ENCODE measurements at places on chromosomes 5 and 9.
A peak's percentile ranks its signal among the peaks of the same experiment; 100 is the strongest.

- DNase-seq: peak; percentile 64
Observed at GRCh38 chr5:127029581-127030258, 638 bp downstream of the MARCHF3 start.

DNA sequence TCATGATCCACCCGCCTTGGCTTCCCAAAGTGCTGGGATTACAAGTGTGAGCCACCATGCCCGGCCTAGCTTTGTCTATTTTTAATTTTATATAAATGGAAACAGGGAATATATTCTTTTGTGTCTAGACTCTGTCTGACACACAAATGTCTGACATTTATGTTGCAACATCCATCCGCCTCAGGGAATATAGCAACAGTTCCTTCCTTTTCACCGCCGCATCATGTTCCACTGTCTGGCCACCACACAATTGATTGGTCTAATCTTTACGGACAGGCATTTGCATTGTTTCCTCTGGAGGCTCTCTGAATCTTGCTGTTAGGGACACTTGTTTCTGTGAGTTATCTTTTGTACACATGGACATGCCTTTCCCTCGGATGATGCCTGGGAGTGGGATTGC is 20.1 kb upstream of the TBC1D9B start:
- no peak for DNase-seq

DNA sequence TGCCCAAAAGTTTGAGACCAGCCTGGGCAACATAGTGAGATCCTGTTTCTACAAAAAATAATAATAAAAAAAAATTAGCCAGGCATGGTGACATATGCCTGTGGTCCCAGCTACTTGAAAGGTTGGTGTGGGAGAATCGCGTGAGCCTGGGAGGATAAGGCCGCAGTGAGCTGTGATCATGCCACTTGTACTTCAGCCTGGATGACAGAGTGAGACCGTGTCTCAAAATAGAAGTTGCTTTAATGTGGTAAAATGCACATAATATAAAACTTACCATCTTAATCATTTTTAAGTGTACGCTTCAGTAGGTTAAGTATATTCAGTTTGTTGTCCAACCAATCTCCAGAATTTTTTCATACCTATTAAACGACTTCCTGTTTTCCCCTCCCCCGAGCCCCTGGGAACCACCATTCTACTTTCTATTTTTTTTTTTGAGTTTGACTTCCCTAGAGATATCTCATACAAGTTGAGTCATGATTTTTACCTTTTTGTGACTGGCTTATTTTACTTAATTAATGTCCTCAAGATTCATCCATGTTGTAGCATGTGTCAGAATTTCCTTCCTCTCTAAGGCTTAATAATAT is 120.1 kb upstream of the POC5 start:
- DNase-seq: no peak

GRCh38 chr5:126007841-126008240 is 415.4 kb upstream of the GRAMD2B start:
- peak; percentile 68 for DNase-seq

- DNase-seq: no peak
Observed at GRCh38 chr9:24464319-24464951, 81.3 kb downstream of the IZUMO3 start.

DNA sequence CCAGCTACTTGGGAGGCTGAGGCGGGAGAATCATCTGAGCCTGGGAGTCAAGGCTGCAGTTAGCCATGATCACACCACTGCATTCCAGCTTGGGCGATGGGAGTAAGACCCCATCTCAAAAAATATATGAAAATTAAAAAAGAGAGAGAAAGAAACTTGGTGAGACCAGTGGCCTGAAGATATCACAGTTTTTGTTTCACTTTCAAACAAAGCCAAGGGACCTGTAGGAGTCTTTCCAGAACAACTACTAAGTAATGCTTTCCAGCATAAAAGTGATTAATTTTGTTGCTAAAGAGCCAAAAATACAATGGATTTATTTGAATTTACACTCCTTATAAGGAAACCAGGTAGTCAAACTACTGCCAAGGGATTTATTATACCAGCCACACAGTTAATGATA is 23.5 kb downstream of the GKAP1 start:
- DNase-seq: no peak

- DNase-seq: no peak
Observed at GRCh38 chr9:18018661-18019060, 439.8 kb downstream of the SH3GL2 start.

GRCh38 chr5:172429201-172429940 is 25.0 kb downstream of the SH3PXD2B start:
- DNase-seq: peak; percentile 91

- peak; percentile 19 for DNase-seq
Observed at GRCh38 chr5:143025376-143025775, 255.2 kb downstream of the ARHGAP26 start.

DNA sequence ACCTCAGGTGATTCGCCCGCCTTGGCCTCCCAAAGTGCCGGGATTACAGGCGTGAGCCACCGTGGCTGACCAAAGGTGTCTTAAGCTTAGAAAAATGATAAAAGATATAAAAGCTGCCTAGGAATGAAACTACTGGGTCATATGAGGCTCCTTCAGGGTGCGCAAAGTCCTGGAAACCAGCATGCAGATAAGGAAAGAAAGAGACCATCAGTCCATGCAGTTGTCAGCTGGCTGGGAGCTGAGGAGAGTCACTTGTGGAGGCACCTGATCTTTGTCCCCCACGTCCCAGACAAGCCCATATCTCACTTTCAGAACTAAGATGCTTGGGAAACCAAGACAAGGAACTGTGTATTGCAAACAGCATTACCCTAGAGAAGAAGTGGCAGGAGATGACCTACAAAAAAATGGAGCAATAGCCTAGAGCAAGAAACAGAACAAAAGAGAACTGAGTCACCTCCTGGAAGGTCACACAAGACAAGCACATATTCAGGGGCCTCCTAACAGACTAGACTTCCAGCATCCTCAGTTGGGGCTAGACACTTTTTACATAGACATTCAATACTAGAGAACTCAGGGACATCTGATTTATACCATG is 2.8 kb upstream of the CCDC125 start:
- peak; percentile 65 for DNase-seq

DNA sequence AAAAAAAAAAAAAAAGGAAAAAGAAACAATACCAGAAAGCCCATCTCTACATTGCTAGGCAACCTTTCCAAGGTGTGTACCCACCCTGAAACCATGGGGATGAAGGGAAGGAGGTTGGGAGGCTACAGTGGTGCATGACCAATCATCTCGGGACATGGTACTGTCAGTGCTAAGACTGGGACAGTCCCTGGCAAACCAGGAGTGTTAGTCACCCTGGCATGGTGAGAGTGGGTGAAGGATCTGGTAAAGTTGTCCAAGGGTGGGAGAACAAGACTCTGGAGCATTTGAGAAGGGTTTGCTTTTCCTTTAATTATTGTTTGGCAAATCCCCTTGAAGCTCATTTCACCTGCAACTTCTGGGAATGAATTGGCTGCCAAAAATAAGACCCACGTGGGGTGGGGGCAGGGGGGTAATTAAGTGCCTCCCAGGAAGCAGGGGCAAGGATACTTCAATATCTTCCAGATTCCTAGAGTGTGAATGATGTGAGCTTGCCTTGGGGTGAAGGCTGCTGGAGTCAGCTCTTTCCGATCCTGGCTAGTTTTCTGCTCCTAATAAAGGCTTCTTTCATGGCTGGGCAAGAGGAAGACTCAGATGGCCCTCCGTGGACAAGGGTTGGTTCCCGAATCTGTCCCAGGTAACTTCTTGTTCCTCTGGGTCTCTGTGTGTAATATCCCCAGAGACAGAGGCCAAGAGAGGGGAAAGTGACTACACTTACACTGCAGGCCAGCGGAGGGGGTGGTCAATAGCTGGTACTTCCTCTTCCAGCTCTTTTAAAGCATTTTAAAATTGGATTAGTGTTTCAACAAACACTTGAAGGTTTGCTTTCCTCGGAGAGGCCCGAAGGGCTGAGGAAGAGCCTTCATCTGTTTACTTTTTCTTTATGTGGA is 61.6 kb upstream of the SPRY4 start:
- no peak for DNase-seq

DNA sequence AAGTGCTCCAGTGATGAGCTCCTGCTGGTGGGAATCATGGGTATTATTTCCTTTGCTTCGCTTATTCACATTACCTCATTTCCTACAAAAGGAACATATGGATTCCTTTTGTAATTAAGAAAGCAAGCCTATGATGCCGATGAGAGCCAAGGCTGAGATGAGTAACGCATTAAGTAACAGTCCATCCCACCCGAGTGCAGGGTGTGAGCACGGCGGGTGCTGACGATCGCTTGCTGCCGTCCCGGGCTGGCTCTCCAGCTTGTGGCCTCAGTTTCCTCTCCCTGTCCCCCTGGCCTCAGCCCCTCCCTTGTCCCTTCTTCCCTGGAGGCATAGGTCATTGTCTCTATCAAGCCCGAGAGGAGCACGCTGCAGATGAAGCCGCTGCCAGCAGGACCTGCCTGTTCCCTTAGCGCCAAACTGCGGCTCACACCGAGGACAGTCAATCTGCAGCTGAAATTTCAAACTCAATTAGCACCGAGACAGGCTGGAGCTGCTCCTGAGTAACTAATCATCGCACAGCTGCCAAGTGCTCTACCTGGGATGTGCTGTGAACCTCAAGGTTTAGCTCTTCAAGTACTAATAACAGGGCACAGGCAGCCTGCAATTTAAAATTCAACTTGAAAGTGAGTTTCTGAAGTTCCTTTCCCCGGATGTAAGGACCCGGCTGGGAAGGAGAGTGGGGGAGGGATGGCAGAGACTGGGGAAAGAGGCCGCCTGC is 115.2 kb upstream of the RAPGEF1 start:
- DNase-seq: peak; percentile 78

GRCh38 chr9:6105738-6106137 is 90.3 kb upstream of the RANBP6 start:
- no peak for DNase-seq

GRCh38 chr5:103539376-103540330 is 22.9 kb downstream of the NUDT12 start:
- DNase-seq: no peak

GRCh38 chr9:112447283-112447761 is 39.3 kb upstream of the KIAA1958 start:
- DNase-seq: peak; percentile 66

- DNase-seq: no peak
Observed at GRCh38 chr5:6603643-6604042, 29.2 kb downstream of the NSUN2 start.

DNA sequence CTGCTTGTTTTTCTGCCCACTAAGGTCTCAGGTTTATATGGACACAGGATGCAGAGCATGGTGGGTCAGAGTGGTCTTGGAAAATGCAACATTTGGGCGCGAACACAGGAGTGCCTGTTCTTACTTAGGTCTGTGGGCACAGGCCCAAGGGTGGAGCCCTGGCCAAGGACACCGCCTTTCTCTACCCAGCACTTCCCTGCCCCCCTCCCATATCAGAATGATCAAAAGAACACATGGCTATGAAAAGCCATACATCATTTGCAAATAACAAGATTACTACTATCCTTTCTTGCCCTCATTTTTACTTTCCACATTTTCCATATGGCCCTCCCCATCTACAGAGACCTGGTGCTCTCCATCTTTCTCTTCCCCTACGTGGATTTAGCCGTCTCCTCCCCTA is 162.2 kb downstream of the ENC1 start:
- DNase-seq: no peak

DNA sequence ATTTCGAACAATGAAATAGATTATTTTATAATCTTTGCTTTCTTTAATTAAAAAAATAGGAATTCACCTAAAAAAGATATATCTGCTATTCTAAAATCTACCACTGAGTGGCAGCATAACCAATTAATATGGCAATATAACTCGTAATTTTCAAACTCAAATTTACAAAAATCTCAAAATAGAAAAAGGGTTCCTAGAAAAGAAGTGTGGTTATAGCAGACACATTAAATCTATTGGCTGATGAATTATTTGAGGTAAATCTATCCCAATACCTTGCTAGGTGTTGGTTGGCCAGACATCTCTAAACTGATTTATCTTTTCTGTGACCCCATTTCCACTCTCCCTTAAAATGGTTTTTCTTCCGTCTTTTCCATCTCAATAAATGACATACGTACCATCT is 30.2 kb upstream of the NRG2 start:
- DNase-seq: peak; percentile 38

DNA sequence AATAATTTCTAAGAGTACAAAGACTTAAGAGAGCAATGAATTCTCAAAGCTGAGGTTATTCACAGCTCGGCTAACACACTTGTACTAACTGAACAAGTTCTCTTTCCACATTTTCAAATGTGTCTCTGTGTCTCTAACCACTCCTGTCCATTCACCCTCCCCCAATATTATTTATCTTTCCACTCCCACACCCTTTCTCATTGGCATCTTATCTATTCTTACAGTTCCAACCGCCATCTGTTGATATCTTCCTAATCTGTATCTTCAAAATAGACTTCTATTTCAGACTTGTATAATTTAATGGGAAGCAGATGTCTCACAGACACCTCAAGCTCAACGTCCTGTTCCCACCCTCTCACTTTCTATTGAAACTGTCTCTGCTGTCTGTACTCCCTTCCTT is 205.9 kb downstream of the ANXA1 start:
- DNase-seq: no peak

DNA sequence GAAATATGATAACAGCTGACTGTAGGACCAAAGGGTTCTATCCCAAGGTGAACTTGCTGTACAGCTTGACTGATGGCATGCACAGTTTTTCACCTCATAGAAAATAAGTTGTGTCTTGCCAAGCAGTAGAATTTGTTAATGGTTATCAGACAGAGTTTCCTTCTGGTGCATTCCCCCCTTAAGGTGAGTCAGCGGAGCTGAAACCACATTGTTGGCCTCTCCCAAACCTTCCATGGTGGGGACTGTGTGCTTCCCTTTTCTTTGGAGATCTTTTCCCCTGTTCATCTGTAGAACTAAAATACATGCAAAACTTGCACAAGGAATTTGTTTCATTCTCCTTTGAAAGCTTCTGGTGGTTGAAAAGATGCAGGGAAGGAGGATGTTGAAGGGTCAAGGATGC is 179.8 kb downstream of the FGF1 start:
- no peak for DNase-seq

- no peak for DNase-seq
Observed at GRCh38 chr9:131858147-131858546, 118.3 kb upstream of the RAPGEF1 start.

GRCh38 chr9:100473276-100474081 is 530 bp downstream of the TMEFF1 start:
- peak; percentile 12 for DNase-seq

DNA sequence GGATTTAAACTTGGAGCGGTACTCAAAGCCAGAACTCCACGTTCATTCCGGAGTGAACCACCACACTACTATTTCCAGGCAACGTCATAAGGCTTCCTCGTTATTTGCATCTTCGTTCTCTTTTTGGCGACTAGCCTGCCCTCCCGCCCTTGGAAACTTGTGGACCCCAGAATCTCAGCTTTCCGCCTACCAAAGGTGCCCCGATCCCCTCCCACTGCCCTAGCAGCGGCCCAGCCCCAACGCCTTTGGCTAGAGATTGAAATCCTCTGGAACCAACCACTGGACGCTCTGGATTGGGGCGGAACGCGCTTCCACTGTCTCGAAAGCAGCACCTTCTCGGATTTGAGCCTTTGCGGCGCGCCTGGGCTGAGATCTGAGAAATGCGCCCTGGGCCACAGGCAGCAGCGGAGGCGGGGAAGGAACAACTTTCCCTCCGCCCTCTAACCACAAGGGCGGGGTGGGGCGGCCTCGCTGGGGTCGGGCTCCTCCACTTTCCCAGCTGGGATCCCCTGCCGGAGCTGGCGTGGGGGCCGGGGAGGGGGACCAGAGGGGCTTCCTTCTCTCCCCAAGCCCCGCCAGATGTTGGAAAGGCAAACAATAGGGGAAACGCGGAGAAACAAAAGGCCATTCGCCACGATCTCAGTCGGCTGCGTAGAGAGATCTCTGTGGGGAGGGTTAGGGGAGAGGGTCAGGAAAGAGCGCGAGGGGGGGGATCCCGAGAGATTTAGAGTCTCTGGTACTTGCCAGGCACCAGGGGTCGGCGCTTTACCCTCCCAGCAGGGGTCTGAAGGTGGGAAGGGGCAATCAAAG is 1.3 kb downstream of the MOB3B start:
- DNase-seq: peak; percentile 39

- DNase-seq: no peak
Observed at GRCh38 chr5:80978772-80979317, 18.7 kb downstream of the RASGRF2 start.

Data from foreskin fibroblast (primary cell).